ENCODE measurements at places on chromosomes 1 and 21. TPM values are rescaled to one million over a fixed set of nuclear protein-coding genes. Genes with fewer than 3 reads are reported as not detected.

- DNase-seq, result no peak
These were observed 143.9 kb downstream of the KAZN start for GRCh38 chr1:14742181-14742980.

CASQ2 gene
- polyA plus RNA-seq, result 84.0 TPM

DNA sequence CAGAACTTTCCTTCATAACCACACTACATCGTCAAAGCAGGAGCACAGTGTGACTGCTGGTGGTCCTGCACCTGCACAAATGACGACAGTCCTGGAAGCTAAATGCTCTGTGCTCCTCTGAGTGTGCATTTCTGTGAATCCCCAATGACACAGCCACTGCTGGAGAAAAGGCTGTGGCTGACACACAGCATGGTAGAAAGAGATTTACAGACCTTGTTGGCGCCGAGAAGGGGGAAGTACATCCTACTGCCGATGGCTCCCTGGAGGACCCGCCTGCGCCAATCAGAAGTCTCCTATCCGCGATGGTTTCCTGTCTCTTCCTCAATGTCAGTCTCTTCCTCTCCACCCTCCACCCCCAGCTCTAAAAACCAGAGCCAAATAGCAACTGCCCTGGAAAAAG, 115.4 kb upstream of the RAB4A start:
- peak; percentile 38 for DNase-seq

DNA sequence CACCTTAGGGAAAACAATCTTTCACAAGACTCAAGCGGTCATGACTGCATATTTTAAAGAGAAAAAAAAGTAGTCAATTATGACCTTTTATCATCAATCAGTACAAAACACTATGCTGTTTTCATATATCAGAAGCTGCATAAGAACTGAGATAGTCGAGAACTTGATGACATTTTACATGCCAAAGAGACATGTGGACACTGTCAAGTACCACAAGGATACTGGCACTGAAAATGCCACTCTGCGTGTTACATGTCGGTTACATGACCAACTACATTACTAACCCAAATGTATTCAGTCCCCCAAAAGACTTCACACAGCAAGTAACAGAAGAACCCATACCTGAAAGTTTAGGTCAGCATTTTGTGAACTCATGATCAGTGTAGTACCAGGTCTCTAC, 975.0 kb upstream of the ADGRL4 start:
- no peak for DNase-seq

AIRE gene
- 0.01 TPM for polyA plus RNA-seq

DNA sequence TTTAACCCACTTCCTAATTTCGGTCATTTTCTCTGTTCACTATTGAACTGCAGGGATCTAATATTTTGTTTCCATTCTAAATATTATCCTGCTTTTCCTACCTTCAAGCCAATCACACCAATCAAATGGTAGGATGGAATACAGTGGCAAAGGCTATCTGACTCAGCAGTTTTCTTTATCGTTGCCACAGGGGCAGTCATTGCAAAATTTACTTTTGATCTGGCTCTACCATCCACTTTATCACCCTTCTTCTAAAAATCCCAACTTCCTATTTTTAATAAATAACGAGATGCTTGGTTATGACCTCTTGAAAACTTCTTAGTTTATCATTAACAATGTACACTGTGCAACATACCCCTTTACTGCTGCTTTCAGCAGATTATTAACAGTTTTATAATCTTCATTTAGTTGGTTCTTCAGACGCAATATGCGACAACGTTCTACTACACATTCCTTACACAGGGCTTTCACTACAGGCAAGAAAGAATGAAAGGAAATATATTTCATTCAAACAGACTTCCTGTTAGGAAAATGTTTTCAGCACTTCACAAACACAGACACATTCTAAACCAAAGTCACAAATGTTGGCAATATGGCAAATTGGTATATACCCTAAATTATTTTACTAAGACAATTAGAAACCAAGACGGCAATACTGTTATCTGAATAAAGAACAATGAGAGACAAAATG, 52.3 kb upstream of the RAP1GAP start:
- DNase-seq, result no peak

ATXN7L2 gene
- 5.2 TPM for polyA plus RNA-seq

FMO3 gene
- polyA plus RNA-seq, result 1.6 TPM

GRCh38 chr1:181391301-181391900, 91.9 kb upstream of the CACNA1E start:
- DNase-seq, result no peak

DNA sequence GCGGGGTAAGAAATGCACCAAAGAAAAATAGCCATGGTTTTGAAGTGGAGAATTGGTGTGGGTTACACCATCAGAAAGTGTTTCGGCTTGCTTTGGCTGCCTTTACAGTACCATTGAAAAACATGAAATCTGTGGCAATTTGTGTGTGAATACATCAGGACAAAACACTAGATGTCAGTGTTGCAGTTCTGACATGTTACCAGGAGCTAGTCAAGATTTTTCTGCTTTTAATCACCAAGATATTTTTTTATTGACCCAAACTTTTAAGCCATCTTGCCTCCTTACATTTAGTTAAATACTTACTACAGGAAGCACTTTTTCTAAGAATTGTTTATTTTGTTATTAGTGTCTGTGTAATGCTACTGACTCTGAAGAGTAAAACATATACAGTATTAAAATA, 14.3 kb downstream of the RRP15 start:
- DNase-seq, result no peak

- no peak for DNase-seq
These were observed 207.7 kb upstream of the GJB5 start for GRCh38 chr1:34547046-34547674.

- DNase-seq, result no peak
These were observed 307.9 kb downstream of the COL11A1 start for GRCh38 chr1:102800406-102800805.

- peak; percentile 22 for DNase-seq
These were observed 913 bp upstream of the S1PR1 start for GRCh38 chr1:101235696-101236515.

CTSE gene
- polyA plus RNA-seq, result not detected

- no peak for DNase-seq
These were observed 131.8 kb upstream of the GREM2 start for GRCh38 chr1:240743705-240744104.

L1TD1 gene
- 0.04 TPM for polyA plus RNA-seq

GRCh38 chr1:87202451-87202850, 126.2 kb upstream of the LMO4 start:
- DNase-seq, result no peak

GJB3 gene
- polyA plus RNA-seq, result 0.03 TPM

AADACL4 gene
- not detected for polyA plus RNA-seq

DNA sequence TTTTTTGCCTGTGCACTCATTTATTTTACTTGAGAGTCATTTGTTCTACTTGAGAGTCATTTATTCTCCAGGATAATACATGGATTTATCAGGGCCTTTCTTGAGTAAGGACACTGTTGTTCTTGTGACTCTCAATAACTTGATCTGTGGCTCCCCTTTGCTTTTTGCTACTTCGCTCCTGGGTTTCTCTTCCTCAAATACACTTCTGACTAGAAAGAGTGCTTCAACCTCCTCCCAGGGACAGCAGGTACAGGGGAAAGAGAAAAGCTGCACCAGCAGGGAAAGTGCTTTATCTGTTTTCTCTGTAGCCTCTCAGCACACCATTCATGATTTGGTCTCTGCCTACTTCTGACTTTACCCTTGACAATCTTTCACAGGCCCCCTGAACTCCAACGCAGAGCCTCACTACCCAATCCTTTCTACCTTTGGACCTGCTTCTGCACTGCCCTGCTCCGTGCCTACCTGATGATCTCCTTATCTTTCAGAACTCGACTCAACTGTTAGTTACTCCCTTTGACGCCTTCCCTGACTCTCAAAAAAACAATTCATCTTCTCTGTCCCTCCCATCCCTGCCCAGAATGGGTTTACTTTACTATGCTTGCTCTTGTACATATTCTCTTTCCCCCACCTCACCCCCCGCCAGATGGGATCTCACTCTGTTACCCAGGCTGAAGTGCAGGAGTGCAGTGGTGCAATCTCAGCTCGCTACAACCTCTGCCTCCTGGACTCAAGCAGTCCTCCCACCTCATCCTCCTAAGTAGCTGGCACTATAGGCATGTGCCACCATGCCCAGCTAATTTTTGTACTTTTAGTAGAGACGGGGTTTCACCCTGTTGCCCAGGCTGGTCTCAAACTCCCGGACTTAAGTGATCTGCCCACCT, 15.6 kb upstream of the PIGM start:
- DNase-seq, result no peak

LDLRAD1 gene
- not detected for polyA plus RNA-seq

GRCh38 chr21:23952269-23952668, 1655.0 kb downstream of the MRPL39 start:
- no peak for DNase-seq

- no peak for DNase-seq
These were observed 86.8 kb upstream of the RGS4 start for GRCh38 chr1:162982364-162982763.

RAB7B gene
- polyA plus RNA-seq, result 0.25 TPM

DNA sequence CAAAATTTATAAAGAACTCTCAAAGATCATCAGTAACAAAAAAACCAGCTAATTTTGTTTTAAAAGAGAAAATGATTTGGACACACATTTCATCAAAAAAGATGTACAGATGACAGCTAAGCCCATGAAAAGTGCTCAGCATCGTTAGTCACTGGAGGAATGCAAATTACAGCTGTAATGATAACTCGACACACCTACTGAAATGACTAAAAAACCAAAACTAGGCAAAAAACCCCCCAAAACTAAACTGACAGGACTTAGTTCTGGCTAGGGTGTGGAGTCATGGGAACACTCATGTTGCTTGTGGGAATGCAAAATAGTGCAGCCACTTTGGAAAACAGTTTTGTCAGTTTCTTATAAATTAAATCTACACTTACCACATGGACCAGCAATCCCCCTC, 59.5 kb downstream of the CNIH3 start:
- DNase-seq, result no peak

Measured in psoas muscle (tissue), 8 donors.